ENCODE measurements at places on chromosomes 1 and 21.
A peak's percentile ranks its signal among the peaks of the same experiment; 100 is the strongest.

DNA sequence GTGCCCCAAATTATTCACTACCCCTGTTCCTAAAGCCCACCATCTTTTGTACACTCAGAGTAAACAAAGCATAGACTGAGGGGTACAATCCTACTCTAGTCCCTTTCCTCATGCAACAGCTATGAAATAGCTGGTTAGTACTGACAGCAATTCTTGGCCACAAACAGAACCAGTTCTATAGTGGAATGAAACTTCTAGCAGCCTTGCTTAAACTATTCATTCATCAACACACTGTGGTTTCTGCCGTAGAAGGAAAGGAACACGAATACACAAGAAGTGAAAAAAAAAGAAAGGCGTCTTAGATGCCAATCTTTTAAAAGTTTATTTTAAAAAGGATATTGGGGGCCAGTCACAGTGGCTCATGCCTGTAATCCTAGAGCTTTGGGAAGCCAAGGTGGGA, 9.9 kb downstream of the PSMB2 start:
- DNase-seq: no peak

- no peak for DNase-seq
These were observed 11.4 kb downstream of the BEND5 start for GRCh38 chr1:48765335-48765734.

DNA sequence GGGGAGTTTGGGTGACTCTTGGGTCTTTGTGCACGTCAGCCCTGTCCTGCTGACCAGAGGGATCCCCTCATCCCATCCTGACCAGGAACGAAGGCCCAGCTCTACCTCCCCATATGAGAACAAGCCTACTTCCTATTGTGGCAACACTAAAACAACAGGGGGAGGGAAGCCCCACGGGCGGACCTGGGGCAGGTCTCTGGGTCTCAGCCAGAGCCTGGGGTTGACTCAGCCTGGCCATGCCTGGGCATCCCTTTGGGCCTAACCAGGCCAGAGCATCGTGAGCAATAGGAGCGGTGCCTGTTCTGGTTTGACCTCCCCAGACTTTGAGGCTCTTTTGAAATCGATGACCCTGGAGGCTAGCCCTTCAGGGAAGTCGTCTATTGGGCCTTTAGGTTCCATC, 16.8 kb downstream of the RPS6KA1 start:
- no peak for DNase-seq

- no peak for DNase-seq
These were observed 40.7 kb downstream of the MAN1C1 start for GRCh38 chr1:25657121-25657882.

- DNase-seq: no peak
These were observed 29.3 kb downstream of the SOD1 start for GRCh38 chr21:31688603-31689368.

DNA sequence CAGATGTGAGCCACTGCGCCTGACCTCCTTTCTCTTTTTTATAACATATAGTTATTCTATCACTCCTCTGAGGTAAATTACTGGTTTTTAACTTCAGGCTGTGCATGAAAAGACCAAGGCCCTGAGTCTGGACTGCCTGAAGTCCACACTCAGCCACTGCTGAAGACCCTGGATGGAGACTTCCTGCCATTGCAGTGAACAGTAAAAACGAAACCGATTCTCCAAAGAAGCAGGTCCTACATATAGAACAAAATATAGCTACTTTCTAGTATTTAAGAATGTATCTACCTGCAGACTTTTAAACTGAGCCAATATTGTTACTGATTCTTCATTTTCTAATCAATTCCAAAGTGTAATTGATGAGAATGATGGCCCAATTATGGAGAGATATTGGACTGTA, 232.8 kb downstream of the CHRM3 start:
- DNase-seq: no peak

DNA sequence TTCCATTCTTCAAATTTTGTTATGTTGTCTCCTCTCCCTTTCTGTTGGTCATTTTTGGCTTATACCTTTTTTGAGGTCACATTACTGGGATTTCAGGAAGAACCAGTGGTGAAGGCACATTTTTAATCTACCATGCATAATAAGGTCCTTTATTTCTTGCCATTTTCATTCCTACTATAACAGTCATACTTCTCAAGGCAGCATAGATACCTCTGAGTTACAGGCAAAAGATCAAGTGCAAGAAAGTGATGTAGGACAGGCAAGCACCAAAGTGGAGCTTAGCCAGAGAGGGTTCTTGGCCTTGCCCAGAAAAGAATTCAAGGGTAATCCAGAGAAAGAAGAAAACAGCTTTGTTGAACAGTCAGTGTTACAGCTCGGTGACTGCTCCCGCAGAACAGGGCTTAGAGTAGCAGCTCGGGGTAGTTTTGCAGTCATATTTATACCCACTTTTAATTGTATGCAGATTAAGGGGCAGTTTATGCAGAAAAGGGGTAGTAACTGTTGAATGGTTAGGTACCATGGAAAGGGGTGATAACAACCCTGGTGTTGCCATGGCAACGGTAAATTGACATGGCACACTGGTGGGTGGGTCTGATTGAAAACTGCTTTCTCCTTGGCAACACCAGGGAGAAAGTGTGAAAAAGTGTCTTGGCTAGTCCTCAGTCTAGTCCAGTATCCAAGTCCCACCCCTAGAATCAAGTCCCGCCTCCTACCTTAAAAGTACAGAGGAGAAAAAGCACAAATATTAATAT, 39.6 kb upstream of the DOCK7 start:
- DNase-seq: no peak

GRCh38 chr1:150273311-150273710, 721 bp downstream of the C1orf54 start:
- no peak for DNase-seq

- DNase-seq: no peak
These were observed 37.0 kb downstream of the UBE2G2 start for GRCh38 chr21:44764319-44765230.

DNA sequence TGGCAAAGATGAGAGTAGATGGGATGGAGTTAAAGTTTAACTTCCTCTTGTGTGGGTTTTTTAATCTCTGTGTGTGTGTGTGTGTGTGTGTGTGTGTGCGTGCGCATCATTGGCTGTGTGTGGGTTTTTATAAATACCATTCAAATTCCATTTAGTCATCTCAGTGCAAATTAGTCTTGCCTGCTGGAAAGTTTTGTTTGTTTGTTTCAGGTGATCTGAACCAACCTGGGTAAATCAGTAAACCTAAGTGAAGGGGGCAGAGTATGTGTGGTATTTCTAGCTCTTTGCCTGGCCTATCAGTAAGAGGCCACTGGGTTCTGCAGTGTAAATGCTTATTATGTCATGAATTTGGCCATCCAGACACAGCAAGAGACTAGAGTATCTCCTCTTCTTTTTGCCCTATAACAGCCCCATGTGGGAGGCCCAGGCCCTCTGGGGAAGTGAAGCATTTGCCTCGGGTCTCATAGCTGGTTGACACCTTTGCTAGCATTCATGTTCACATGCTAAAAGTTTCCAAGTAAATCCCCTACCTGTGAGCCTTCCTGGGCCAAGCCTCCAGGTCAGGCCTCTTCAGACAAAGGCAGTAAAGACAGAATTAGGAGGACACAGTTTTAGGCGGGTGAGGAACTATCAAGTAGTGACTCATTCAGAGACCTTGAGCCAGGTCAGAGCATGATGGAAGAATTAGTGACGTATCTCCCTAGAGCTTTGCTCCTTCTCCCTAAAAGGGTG, 14.7 kb downstream of the INTS3 start:
- DNase-seq: no peak

DNA sequence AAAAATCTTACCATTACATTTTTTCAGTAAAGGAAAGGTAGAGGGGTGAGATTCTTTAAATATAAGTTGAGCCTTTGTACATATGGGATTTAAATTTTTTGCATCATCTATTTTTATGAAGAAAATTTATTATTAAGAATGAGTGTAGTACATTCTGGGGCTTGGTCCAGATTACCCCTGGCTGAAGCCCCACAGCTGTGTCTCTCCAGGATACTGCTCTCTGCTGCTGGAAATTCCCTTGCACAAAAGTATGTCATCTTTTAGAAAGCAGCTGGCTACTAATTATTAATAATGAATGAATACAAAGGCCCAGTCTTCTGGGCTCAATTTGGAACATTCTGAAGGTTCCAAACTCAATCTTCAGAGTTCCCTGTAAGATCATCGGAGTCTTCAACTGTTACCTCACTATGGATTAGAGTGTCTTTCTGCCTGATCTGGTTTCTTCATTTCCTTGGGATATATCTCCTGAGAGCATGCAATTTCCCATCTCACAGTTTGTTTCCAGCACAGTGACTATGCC, 428.6 kb upstream of the BRINP3 start:
- no peak for DNase-seq

GRCh38 chr21:35007348-35007747, 41.8 kb downstream of the RUNX1 start:
- DNase-seq: no peak

GRCh38 chr1:94314222-94314858, 77.0 kb upstream of the ARHGAP29 start:
- DNase-seq: no peak

- no peak for DNase-seq
These were observed 20.4 kb downstream of the PRMT6 start for GRCh38 chr1:107076841-107077240.

DNA sequence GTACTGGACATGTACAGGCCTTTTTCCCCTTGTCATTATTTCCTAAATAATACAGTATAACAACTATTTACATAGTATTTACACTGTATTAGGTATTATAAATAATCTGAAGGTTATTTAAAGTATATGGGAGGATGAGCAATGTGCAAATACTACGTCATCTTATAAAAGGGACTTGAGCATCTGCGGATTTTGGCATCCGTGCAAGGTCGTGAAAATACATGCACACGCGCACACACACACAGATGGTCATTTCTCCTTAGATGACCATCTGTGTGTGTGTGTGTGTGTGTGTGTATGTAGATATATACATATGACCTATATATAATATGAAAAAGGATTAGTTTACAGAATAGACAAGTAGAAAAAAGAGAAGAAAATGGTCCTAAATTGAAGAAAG, 15.4 kb downstream of the ALG14 start:
- DNase-seq: no peak

GRCh38 chr1:170929835-170930554, 5.3 kb upstream of the MROH9 start:
- DNase-seq: no peak

DNA sequence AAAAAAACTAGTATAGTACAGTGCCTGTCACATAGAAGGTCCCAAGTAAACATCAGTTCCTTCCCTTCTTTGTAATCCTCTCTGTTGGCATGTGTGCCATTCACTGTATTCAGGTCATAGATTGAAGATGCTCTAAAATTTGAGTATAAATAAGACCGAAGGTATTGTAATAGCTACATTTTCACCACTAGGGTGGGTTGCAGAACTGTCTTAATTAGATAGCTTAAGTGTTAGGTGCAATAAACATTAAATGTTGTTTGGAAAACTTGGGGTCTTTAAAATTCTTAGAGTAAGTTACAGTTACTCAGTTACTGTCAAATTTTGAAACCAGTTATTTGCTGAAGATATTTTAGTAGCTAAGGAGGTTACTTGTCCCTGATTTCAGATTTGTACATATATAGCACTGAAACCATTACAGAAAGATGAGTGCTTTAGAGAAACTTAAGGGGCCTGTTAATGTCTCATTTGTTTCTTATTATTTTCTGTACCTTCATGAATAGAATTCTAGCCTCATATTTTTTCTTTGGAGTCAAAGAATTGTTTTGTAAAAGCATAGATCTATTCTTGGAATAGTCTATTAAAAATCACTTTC, 24.3 kb downstream of the PER3 start:
- no peak for DNase-seq

- DNase-seq: no peak
These were observed 6.2 kb downstream of the RASSF5 start for GRCh38 chr1:206513312-206514111.

- no peak for DNase-seq
These were observed 7.1 kb upstream of the RASAL2 start for GRCh38 chr1:178086766-178087165.

DNA sequence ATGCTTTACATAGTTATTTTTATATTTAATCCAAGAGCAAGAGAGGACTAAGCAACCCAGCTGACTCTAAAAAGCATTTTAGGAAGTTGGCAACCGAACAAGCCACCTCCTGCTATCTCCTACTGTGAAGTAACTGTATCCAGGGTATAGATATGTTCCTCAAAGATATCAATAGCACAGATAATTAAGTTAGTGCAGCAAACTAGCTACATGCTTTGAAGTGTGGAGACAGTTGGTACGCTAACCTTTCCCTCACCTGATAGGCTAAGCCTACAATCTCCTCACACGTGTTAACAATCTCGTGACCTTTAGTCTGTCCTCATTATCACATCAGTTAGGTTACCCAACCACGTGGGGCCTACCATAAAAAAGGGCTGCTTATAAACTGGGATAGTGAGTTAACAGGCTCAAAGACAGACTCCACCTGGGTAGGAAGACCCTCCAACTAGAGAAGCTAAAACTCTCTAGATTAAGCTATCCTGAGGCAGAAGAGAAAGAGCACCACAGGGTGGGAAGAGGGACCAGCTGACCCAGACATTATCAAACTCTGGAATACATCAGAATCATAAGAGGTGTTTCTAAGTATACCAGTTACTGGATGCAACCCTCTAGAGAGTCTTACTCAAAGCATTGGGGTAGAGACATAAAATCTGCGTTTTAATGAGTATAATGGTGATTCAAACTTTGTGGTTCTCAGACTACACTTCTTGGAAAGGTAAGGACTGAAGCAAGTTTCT, 340.1 kb upstream of the ESRRG start:
- no peak for DNase-seq

DNA sequence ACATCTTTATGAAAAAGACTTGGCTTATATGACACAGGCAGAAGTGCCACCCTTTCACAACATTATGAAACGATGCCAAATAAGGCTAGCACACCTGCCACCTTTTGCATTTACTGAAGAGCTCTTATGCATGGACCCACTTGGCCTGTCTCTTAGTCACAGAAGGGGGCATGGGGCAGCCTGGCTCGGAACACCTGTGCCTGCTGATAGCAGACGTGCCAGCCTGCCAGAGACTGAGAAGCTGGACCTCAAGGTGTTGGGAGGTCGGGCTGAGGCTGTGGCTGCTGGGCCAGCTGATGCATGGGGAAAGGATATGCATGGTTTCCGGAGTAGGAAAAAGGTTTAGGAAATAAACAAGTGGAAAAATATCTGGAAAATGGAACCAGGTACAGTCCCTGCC, 21.5 kb downstream of the RCAN1 start:
- no peak for DNase-seq

GRCh38 chr1:11693024-11693590, 1.6 kb downstream of the DRAXIN start:
- DNase-seq: peak; percentile 51
